Stimulated activated CD8-positive, alpha-beta memory T cell treated with anti-CD3 and anti-CD28 coated beads, Interleukin-15, amount 100 ng/mL, for 24 hours (primary cell): ENCODE measurements at places on chromosomes 6 and 20.

DNA sequence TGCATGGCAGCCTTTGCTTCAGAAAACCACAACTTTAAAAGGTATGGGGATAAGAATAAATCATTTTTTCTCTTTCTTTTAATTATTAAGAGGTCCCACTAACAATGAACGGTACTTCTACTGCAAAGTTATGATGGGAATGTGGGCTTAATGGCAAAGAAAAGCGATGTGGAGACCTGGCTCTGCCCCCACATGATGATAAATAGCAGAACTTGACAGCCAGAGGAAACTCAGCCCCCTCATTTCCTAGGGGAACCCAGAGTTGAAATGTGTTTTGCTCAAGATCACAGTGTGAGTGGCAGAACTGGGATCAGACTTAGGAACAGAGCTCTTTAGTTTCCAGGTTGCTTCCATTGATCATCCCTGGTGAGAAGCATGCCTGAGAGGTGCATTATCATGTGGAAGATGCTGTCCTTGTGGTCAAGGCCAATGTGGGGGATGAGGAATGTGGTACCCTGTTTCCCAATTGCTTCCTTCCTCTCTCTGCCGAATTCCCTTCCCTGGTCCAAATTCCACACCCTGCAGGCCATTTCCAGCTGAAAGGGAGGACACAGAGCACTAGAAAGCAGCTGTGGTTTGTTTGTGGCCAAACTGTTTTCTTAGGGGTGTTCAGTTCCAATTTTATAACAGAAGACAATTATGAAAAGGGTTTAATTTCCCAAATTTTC lies 66.0 kb downstream of the BACH2 start:
- DNase-seq: no peak

DNA sequence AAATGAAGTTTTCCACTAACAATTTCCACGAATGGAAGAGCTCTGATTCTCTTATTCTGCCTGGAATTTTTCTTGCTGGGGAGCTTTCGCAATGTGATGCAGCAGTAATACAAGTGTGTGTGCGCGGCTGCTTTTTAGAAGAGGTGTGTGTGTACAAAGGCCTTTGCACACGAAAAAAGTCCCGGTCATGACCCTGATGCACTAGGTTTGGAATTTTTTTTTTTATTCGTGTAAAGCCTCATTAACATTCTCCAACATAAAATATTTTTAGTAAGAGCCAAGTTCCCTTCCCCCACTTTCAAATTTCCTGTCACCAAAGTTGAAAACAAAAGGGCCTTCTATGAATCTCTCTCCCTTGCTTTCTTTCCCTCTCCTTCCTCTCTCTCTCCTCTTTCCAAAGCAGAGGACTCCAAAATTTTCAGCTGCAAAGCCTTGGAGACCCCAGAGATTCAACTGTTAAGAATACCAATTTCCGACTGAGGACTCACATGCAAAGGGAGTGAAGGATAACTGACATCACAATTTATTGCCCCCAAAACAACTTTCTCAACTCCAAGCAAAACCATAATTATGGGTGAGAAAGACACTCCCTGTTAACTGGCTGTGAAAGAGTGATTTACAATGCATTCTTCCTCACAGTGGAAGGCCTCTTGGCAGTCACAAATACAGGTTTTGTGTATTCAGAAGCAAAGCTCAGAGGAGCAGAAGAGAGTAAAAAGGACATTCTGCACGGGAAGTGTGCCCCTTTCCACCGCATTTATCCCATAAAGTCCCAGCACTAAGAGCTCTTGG lies 421.2 kb upstream of the JARID2 start:
- no peak for DNase-seq

DNA sequence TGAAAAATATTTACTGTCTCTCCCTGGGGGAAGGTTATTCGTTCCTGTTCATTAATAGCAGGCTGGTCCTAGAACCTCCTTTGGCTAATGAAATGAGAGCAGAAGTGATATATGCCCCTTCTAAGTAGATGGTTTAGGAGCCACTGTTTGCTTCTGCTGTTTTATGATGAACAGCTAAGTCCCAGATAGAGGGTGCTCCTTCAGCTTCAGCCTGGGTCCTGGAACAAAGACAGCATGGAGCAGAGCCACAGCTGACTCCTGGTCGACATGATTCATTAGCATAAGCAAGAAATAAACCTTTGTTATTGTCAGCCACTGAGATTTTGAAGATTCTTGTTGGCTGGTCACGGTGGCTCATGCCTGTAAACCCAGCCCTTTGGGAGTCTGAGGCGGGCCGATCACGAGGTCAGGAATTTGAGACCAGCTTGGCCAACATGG lies 47.8 kb upstream of the ARMC2 start:
- no peak for DNase-seq

DNA sequence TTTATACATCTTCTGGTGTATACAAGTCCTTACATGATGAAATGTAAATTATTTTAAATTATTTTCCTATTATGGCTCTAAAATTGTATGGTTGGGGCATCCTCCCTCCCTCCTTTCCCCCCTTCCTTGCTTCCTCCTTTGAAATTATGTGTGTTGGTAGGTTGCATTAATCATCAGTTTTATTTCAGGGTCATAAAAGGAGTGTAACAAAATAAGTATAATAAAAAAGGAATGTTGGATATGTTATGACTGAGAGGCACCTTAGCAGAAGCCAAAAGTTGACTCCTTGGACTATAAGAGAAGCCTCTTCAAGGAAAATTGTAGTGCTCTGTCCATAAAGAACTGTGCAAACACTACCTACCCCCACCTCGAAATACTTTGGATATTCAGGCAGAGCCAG lies 46.6 kb upstream of the PTPRK start:
- no peak for DNase-seq

- DNase-seq: no peak
These were observed 57.6 kb downstream of the NUDT3 start for GRCh38 chr6:34334796-34335416.

- DNase-seq: no peak
These were observed 1.0 kb upstream of the APMAP start for GRCh38 chr20:24993337-24994185.

DNA sequence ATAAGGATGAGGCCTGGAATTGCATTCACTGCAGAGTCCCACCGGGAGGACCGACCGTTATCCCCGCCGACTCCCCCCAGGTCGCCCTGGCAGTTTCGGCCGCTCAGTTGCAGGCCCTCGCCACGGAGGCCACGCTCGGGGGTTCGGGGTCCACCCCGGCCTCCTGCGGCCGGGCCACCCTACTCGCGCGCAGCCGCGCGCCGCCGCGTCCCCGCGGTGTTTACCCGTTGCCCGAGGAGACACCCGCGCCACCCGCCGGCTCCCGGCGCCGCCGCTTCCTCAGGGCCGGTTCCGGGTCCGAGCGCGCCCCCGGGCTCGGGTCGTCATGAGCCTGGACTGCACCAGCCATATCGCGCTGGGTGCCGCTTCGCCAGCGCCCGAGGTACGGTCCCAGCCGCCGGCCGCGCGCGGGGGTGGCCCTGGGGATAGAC lies at the start of gene CCDC170:
CCDC170 (plus strand) TSS at position 214 of the 431 bp plus-strand sequence; CDS start at position 326, 112 bp downstream.
- DNase-seq: no peak

GRCh38 chr6:87722540-87723169 lies 20.6 kb upstream of the AKIRIN2 start:
- no peak for DNase-seq

GRCh38 chr6:1667012-1667804 lies 57.5 kb downstream of the FOXC1 start:
- no peak for DNase-seq

- DNase-seq: no peak
These were observed 132.5 kb downstream of the EPM2A start for GRCh38 chr6:145602726-145603326.

- DNase-seq: no peak
These were observed 126.9 kb upstream of the TIAM2 start for GRCh38 chr6:154868143-154868594.

DNA sequence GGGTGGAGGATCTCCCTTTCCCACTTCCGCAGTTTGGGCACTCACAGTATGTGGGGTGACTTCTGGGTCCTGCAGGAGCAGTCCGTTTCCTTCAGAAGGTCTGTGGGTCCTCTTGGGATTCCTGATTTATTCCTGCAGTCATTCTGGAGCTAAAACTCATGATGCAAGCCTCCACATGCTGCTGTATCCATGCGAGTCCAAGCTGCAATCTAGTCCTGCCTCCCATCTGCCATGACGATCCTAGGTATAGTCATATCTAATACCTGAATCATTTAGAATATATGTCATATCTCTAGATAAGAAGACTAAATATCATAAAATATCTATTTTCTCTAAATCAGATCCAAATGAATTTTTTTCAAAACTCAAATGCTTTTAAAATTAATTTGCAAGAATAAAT lies 103.4 kb upstream of the AHI1 start:
- no peak for DNase-seq

GRCh38 chr6:3904518-3904917 lies 55.3 kb downstream of the FAM50B start:
- no peak for DNase-seq

DNA sequence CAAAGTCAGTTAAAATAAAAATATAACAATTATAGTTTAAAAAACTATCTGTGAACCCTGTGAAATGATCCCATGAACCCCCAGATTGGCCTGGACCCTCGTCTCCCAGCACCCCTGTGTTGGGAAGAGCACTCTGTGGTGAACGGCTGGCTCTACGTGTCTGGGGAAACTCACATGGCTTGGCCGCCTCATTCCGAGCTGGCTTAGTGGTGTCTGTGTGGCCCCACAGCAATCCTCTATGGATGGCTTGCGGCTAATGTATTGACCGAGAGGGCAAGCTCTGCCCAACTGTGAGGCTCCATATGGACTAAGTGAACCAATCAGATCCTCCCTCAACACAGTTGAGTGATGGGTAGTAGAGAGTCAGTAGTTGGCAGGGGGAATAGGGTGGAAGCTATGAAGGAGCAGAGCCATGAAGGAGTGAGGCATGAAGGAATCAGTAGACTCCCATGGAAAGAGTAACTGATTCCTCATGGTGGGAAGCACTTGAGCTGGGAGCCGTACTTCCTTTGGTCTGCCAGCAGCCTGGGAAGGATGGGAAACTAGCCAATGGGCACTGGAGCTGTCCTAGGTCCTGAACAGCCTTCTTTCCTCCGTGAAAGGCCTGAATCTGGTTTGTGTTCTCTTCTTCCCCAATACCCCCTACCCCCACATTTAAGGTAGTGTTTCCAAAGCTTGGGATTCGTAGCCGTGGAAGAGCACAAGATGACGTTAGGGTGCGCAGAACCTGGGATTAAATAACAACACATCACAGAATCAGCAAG lies 21.6 kb upstream of the ZNF831 start:
- DNase-seq: no peak

GRCh38 chr6:157264701-157265100 lies 58.6 kb downstream of the TMEM242 start:
- no peak for DNase-seq

DNA sequence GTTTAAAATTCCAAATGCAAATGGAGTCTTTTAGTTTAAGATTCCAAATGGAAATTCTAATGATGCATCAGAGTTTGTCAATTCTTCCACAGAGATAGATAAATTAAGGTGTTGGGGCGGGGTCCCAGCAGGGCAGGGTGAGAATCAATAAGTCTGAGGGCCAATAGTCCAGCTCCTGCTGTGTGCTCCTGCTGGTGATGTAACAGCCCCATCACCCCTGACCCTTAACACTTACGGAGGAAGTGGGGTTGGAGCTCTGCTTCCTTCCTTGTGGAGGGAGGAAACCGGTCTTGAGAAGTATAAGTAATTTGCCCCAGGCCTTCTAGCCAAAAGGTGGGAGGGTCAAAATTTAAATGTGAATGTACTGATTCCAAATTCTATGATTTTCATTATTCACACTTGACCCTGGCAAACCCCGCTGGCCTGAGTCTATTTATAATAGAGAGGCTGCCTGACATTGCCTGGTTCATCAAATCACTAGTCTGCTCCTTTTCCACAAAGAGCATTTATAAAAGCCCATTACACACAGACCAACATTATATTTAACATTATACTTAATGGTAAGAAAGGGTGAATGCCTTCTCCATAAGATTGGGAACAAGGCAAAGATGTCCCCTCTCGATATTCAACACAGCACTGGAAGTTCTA lies 17.2 kb downstream of the ZBTB2 start:
- no peak for DNase-seq

GRCh38 chr6:63814459-63814858 lies 178.9 kb downstream of the PHF3 start:
- DNase-seq: no peak

- DNase-seq: no peak
These were observed 89.4 kb downstream of the TBXT start for GRCh38 chr6:166078294-166078693.

- DNase-seq: no peak
These were observed 53.0 kb upstream of the RALY start for GRCh38 chr20:33940666-33941065.

GRCh38 chr20:41411391-41411847 lies 44.8 kb upstream of the EMILIN3 start:
- no peak for DNase-seq

DNA sequence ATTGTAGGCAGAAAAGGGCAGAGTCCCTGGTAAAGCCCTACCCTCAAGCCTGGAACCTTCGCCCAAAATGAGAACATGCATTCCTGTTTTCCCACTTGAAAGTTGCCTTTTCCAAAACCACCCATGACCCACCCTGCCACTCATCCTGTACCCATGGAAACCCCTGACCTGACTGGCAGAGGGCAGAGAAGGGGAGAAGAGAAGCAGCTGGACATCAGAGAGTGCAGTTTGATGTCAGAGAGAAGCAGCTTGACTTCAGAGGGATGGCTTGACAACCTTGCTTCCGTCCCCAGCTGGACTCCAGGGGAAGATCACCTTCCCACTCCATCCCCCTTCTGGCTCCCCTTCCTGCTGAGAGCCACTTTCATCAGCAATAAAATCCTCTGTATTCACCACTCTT lies 123.6 kb upstream of the SHLD1 start:
- DNase-seq: no peak

DNA sequence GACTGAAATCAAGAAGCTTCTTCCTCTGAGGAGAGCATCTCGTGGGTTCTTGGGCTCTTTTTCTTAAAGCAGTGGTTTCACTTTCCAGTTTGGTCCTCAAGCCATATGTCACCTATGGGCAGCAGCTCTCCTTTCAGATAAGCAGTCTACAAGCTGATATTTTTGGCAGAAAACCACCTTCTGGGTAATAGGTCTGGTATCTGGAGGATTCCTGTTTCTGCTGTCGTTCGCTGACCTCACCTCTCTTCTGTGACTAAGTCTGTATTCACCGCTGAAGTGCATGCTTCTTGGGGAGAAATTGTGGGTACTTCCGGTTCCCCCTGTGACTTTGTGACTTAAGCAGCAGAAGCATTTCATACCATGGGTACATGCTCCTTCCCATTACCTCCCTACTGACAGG lies 193.6 kb downstream of the EDN1 start:
- no peak for DNase-seq

- DNase-seq: no peak
These were observed 1.2 kb upstream of the UFL1 start for GRCh38 chr6:96520171-96521115.
